ENCODE measurements at places on chromosomes 13 and 19.

DNA sequence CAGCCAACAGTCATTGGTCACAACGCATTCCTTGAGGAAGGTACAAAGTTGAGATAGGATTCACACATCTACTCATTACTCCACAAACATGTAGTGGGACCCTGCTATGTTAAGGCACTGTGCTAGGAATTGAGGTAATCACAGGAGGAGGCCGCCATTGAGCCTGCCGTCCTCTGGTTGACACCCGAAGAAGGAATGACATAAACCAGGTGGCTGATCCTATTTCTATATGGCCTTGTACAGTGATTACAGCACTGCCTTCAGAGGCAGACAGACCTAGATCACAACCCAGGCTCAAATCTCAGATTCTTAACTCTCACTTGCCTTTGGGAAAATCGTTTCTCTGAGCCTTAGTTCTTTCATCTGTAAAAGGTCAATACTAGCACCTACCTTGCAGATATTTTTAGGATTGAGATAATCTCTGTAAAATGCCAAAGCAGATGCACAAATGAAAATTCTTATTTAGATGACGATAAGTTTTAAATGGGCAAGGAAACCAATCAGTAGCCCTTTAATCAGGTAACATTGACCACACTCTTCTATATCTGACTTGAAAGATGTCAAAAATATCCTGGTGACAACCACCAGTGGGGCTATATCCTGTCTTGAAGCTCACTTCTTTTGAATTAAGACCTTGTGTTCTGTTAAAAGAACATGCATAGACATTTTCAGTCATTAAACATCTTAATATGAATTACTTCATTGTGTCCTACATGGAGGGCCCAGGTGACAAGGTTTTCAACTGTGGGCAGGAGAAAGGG lies 251.6 kb downstream of the KCTD12 start:
- DNase-seq = no peak

GRCh38 chr13:28440774-28441504 lies 54.0 kb downstream of the FLT1 start:
- no peak for DNase-seq

- no peak for DNase-seq
Observed at GRCh38 chr19:6116749-6117430, 6.6 kb upstream of the RFX2 start.

- no peak for DNase-seq
Observed at GRCh38 chr13:73482556-73482955, 423.8 kb downstream of the KLF5 start.

DNA sequence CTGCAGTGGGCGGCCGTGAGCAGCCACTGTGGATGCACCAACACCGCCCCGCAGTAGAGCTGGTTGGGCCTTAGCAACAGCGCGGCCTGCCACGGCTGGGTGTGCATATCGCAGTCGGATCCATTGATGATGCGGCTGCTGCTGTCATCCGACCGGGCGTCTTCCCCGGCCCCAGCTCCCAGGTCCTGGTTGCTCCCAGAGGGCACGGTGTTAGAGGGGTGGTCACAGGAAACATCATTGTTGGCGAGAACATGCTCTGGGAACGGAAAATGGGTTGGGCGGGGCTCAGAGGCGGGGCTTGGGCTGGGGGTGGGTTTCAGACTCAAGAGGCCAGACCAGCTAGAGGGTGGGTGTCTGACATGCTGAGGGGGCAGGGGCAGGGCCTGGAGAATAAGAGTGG lies 3.0 kb downstream of the KLK5 start:
- DNase-seq = no peak

GRCh38 chr13:104648291-104648690 lies 1582.1 kb upstream of the SLC10A2 start:
- DNase-seq = no peak

GRCh38 chr19:32427536-32427935 lies 22.0 kb downstream of the DPY19L3 start:
- DNase-seq = no peak

DNA sequence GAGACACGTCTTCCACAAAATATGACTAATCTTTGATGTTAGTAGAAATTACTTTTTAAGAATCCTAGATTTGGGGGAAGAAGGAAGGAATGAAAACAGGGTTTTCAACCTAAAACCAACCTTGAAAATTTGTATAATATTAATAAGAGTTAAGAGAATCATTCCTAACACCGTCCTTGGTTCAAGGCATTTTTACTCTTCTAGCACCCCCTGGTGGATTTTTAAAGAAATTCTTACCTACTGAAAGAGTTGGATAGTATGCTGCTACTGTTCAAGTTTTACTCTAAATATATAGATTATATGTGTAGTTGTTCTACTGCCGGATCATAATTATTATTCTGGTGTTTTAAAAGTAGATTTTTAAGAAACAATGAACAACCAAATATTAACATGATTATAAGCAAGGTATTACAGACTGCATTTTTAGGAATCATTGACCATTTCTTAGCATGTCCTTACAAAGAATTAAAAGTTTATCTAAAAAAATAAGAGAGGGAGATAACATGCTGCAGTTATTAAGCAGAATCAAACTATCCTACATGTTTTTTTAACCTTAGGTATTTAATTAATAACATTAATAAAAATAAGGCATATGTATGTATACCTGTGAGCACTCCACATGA lies 7.4 kb upstream of the SLITRK6 start:
- peak; percentile 21 for DNase-seq

DNA sequence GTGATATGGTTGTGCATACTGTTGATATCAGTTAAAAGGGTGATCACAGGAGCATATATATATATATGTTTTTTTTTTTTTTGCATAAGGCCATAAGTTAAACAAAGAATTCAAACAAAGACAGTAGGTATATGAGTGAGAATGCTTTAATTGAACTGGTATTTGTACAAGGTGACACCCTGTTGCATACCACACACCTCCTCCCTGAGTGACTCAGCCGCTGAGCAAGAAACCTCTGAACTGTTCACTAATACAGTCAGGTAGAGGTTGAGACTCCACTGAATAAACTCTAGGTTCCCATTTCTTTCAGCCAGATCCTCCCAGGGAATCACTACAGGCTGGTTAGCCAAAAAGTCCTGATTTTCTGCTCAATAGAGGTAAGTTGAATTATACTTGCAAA lies at the start of gene SCEL:
Gene SCEL, plus strand, starts transcription at position 259 of the 400 bp plus-strand sequence. CDS start 20,170 bp downstream, outside the sequence.
- no peak for DNase-seq

DNA sequence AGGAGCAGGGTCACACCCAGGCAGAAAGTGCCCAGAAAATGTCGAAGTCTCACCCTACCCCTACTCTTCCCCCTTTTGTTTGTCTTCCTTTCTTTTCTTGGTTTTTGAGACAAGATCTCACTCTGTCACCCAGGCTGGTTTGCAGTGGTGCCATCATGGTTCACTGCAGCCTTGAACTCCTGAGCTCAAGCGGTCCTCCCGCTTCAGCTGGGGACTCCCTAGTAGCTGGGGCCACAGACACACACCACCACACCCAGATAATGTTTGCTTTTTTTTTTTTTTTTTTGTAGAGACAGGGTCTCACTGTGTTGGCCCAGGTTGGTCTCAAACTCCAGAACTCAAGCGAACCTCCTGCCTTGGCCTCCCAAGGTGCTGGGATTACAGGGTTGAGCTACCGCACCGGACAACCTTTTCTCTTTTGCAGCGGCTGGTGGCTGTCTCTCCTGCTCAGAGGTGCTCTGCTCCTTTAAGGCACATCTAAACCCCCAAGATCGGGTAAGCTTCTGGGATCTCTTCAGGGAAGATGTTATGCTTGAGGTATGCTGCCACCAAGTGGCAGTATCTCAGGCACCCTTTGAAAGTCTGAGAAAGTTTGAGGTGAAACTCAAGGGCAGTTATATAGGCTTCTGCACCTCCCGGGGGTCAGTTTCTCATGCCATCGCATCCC lies 22.4 kb upstream of the EBI3 start:
- DNase-seq = no peak
